Stimulated activated CD4-positive, alpha-beta T cell treated with anti-CD3 and anti-CD28 coated beads, TNF-alpha, amount 100 ng/mL, for 24 hours (primary cell): ENCODE measurements at places on chromosomes 12 and 14.

GRCh38 chr14:103398427-103399195 lies 13.4 kb downstream of the MARK3 start:
- DNase-seq, result no peak

- DNase-seq, result no peak
Observed at GRCh38 chr14:70811578-70811977, 2.3 kb upstream of the MAP3K9 start.

- DNase-seq, result no peak
Observed at GRCh38 chr12:51405801-51406207, 14.6 kb upstream of the GALNT6 start.

DNA sequence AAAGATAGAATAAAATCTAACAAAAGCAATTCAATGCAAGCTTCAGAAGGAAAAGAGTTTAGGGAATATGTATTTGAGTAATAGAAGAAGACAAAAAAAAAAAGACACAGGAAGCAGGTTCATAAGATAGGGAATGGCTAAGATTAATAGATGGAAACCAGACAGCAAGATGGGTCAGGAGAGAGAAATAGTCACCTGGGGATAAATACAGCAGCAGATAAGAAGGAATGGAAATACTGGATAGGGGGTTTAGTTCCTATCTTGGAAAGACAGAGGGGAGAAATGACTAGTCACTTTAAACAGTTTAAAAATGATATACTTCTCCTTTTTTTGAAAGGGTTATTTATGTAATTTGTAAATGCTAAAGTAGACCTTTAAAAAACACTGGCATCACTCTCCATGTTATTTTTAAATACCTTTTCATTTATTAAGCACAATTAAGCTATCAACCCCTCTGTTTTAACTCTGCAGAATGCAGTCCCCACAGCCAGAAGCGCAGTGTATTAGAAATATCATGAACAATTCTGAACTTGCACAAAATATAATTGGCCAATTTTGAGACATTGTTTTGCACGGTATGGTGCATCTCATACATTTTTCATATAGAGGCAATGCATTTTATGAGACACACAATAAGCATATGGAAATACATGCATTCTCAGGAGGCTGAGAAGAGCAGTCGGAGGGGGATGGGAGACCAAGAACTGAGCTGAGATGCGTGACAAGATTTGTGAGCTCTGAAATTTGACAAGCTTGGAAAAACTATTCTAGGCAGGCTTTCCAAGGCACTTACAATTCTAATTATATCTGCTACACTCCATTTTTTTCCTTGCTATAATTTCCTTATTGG lies 303.4 kb upstream of the PRICKLE1 start:
- DNase-seq, result no peak

- DNase-seq, result no peak
Observed at GRCh38 chr12:9869307-9870161, at the start of gene CLEC2B. CLEC2B (minus strand) TSS chr12:9869354.
